Lower leg skin (tissue), 4 donors: ENCODE measurements at places on chromosomes 11 and 22. TPM values are rescaled to one million over a fixed set of nuclear protein-coding genes. Genes with fewer than 3 reads are reported as not detected.

SCGB2A2 gene
- 665 TPM for total RNA-seq

MMP1 gene
- total RNA-seq = not detected

C11orf52 gene
- 13.1 TPM for total RNA-seq

RFPL1 gene
- total RNA-seq = not detected

B3GAT1 gene
- total RNA-seq = 0.58 TPM

OR52N4 gene
- total RNA-seq = not detected

MS4A12 gene
- total RNA-seq = not detected

KCNQ1OT1 gene
- total RNA-seq = 0.94 TPM

UNC93B1 gene
- 45.9 TPM for total RNA-seq

DNA sequence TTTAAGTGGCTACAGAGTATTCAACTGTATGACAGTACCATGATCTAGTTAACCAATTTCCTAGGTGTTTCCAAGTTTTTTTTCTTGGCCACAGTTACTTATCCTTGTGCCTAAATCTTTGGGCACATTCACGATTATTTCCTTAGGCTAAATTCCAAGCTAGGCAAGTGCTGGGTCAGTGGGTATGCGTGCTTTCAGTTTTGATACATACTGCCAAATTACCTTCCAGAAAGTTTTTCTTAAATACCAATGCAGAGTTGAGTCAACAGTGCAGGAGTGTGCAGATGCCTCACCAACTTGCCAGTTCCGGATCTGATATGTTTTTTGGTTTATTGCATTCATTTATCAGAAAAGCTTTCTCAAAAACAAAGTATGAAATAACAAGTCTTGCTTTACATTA, 67.9 kb upstream of the OR4B1 start:
- no peak for DNase-seq

DNA sequence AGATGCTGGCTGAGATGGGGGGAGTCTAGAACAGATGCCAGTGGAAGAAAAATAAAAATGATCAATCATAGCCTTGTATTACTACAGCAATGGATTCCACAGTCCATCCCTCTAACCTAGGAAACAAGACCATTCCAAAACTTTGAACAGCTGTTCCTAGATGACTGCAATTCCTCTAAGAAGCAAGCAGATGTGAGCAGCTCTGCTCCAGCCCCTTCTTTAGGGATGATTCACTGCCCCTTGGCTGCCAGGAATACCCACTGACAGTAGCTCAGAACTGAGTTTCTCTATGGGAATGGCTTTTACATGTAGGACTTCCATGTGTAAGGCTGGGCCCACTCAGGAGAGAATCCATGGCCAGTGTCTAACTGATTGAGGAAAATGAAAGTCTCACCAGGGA, 943.9 kb downstream of the OPCML start:
- no peak for DNase-seq

GRCh38 chr11:17229481-17230152, 21.8 kb upstream of the PIK3C2A start:
- no peak for DNase-seq

DNA sequence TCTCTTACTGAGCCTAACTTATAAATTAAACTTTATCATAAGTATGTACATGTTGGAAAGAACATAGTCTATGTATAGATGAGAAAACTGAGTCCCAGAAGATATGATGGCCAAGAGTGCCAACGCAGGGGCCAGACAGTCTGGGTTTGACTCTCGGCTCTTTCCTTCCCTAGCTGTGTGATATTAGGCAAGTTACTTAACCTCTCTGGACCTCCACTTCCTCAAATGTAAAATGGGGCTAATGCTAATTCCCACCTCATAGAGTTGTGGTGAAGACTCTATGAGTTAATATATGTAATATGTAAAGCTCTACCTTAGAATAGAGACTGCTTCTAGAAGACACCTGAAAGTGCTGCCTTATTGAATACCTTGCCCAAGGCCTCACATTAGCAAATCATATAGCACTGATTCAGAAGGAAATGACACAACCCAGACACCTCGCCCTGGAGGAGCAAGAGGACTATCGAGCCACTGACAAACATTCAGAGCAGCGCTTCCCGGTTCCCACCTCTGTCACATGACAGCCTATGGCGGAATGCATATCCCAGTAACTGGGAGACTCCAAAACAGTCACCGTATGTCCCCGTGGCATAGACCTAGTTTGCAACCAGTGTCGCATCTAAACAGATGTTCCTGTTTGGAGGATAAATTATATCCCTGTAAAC, 11.3 kb upstream of the CCDC86 start:
- no peak for DNase-seq

DNA sequence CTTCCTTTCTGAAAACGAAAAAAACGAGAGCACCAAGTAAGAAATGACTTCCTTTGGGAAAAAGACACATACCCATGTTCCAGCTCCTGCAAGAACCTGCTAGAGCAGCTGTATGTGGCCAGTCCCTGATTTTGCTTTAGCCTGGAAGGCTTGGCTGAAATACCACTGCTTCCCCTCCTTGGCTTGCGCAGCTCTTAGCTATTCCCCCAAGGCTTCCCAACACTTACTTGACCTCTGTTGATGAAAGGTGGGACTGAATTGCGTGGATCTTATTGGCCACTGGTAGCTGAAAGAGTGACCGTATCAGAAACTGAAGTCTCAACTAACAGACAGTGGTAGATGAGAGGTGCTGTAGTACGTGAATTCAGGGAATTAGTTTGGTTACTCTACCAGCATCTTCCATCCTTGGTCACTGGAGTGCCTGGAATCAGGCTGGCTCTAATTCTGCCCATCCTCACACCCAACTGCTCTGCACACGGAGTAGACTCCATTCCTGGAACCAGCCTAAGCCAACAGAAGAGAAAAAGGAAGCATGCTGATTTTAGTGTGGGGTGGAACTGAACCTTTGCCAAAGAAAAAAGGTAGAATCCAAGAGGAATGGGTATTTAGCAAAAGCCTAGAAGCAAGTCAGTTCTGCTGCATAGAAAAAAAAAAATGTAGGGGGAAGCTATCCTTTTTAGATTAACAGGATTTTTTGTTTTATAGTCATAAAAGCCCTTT, 73.8 kb upstream of the CRTAM start:
- no peak for DNase-seq

- DNase-seq = peak; percentile 90
These were observed 141.2 kb upstream of the TIMP3 start for GRCh38 chr22:32660292-32660691.

GRCh38 chr22:39266398-39267030, 21.7 kb upstream of the PDGFB start:
- no peak for DNase-seq

DNA sequence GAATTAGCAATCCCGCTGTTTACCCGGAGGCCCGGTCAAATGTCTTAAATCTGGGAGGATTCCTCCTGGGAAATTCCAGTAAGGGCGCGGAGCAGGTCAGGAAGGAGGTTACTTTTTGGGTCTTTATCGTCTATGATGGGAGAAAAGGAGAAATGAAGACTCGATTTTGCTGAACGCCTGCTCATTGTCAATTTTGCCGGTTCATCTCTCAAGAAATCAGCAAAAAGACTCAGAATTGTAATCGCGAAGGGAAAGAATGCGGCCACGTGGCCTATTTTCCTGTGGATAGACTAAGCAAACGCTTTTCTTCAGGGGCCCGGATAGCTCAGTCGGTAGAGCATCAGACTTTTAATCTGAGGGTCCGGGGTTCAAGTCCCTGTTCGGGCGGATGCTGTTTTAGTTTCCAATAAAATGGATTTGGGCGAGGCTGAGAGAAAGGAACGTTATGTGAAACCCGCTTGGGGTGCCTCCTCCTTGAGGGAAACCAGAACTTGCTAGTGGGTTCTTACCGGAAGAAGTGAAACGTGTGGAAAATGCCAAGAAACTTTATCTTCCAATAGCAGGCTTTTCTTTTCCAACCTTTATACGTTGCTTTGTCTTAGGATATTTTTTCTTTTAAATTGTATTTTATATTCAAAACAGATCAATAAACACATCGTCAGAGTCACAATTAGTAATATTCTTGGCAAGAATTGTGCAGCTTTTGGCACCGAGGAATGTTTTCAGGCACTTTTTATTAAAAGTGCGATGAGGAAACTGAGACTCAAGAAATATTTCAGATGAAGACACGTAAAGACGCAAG, 45.0 kb downstream of the OR4D9 start:
- peak; percentile 60 for DNase-seq

DNA sequence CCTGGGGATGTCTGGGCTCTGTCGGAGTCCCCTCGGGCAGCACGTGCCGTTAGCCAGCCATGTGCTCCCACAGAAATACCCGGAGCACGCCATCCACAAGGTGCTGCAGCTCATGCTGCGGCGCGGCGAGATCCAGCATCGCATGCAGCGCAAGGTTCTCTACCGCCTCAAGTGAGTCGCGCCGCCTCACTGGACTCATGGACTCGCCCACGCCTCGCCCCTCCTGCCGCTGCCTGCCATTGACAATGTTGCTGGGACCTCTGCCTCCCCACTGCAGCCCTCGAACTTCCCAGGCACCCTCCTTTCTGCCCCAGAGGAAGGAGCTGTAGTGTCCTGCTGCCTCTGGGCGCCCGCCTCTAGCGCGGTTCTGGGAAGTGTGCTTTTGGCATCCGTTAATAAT, 24.1 kb downstream of the MCM5 start:
- no peak for DNase-seq

GRCh38 chr11:107780136-107780535, 68.3 kb upstream of the SLN start:
- DNase-seq = no peak

- DNase-seq = no peak
These were observed 103.7 kb downstream of the GAB2 start for GRCh38 chr11:78313898-78314297.

- no peak for DNase-seq
These were observed 73.3 kb downstream of the PARVB start for GRCh38 chr22:44097263-44098020.

- DNase-seq = no peak
These were observed 341.6 kb downstream of the CTTN start for GRCh38 chr11:70739811-70740487.

- no peak for DNase-seq
These were observed at the start of gene IRAG1 for GRCh38 chr11:10693509-10694081. Gene IRAG1 (minus strand): TSS chr11:10693755. CDS start chr11:10693602, 153 bp downstream.

GRCh38 chr11:101090679-101091270, 38.8 kb downstream of the PGR start:
- DNase-seq = no peak

DNA sequence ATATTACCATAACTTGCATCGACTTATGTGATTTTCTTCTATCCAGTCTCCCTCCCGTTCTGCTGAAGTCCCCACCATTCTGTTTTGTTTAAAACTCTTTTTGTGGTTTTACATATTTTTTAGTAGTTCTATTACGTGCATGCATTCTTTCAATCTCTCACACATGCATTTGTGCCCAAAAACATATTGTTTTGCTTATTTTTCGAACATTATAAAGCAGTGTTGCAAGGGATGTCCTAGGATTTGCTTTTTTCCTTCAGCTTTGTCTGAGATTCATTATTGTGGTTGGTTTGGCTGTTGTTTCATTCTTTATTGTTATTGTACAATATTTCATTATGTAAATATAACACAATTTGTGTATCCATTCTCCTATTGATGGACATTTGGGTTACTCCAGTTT, 235.7 kb downstream of the DYNC2H1 start:
- no peak for DNase-seq

GRCh38 chr11:13899603-13900002, 62.9 kb upstream of the SPON1 start:
- DNase-seq = no peak

DNA sequence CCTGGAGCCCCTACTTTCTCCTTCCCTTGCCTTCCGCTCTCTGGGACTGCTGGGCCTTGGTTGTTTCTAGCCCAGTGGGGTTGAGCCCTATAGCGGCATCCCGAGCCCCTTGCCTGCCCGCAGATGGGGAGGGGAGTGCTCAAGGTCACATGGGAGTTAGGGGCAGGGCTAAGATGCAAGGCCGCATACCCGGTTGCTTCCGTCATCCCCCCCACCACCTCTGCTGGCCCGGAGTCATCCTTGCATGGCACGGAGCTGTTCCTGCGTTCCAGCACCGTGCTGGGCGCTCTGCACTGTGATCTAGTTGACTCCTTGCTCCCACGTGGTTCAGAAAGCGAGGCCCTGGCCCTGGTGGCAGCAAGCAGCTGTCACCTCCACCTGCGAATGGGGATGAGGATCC, 18.0 kb downstream of the FLRT1 start:
- no peak for DNase-seq

DNA sequence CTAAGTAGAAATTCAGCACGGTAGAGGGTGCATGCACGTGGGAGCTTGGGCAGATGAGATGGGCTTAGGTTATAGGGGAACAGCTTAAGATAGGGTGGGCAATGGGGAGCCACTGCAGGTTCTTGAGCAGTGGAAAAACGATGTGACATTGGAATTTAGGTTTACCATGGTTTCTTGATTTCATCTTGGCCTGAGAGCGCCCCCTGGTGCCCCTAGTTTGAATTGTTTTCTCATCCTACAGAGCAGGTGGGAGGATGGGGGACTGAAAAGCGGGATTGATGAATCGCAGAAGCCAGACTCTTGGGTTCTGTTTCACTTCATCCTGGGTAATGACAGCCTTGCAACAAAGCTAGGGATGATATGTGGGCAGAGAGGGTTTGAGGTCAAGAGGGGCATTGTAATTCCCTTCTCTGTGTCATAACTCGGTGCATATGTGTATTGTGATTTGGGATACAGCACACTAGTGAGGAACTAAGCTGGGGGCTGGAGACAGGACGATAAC, 6.7 kb upstream of the MCAM start:
- peak; percentile 94 for DNase-seq

GRCh38 chr22:37147186-37147990, 2.3 kb downstream of the IL2RB start:
- no peak for DNase-seq
